ENCODE measurements at places on chromosomes 3 and 15.

- DNase-seq, result no peak
Measured at GRCh38 chr3:188780193-188781147, 391.3 kb upstream of the TPRG1 start.

DNA sequence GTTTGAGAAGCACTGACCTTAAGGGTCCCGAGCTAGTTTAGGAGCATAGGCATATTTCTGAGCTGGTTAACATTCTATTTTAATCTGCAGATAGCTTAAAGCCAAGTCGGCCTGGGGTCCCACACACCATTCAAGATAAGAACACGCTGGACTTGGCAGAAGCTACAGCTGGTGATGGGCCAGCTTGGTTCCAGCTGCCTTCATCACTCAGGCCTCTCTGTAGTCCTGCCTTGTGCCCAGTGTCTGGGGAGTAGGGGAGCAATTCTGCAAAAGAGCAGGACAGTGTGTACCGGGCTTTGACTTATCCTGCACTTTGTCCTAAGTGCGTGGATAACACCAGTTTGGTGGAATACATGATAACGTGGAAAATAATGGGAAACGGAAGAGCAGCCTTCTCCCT lies 164.5 kb downstream of the MEGF11 start:
- DNase-seq, result peak; percentile 82

- no peak for DNase-seq
Measured at GRCh38 chr15:74389241-74390048, 22.0 kb upstream of the CYP11A1 start.

- no peak for DNase-seq
Measured at GRCh38 chr3:85781806-85782205, 823.0 kb downstream of the CADM2 start.

GRCh38 chr15:26772154-26773066 lies at the start of gene GABRB3:
Gene GABRB3 (minus strand): TSS chr15:26773066.
- DNase-seq, result peak; percentile 60

All from kidney (tissue), 22 donors.